ENCODE measurements at places on chromosomes 11 and 22.

- no peak for DNase-seq
Measured at GRCh38 chr11:77522215-77522614, 48.3 kb upstream of the PAK1 start.

DNA sequence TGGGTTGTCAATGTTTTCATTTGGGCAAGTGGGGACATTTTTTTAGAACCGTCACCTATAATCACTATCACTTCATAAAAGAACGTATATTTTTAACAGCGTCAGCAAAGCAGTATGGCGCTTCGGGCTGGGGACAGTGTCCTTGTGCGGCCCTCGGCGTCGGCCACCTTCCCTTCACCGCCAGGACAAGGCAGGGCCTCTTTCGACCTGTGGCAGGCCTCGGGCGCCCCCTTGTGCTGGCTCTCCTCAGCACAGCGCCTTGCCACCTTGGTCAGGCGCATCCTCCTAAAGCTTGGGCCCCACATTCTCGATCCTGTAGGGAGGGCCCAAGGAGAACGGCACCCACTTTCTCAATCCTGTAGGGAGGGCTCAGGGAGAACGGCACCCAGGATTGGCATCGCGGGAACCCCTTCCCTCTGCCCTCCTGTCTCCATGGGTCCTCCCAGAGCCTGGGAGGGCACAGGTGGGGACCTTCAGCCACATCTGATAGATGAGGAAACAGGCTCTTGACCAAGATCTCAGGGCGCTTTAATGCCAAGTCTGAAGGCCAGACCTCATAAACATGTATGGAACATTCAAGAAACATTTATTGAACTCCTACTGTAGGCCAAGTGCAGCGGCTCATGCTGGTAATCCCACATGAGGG is 11.5 kb upstream of the FADD start:
- DNase-seq = peak; percentile 34

DNA sequence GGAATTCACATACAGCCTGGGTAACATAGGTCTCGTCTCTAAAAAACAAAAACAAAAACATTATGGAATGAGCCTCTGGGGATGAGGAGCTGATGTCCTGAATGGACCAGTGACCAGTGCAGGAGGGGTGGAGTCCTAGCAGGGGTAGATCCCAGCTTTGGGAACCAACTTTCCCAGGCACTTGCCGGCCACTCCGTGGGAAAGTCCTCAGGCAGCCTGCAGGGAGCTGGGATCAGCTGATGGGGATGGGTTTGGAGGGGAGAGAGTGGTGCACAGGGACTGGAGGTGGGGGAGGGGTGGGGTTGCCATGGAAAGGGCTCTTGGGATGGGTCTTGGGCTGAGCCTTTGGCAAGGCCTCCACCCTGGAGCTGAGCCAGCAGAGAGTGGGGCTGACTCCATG is 19.1 kb downstream of the MGAT3 start:
- no peak for DNase-seq

- peak; percentile 84 for DNase-seq
Measured at GRCh38 chr11:70203751-70204465, 812 bp downstream of the FADD start.

DNA sequence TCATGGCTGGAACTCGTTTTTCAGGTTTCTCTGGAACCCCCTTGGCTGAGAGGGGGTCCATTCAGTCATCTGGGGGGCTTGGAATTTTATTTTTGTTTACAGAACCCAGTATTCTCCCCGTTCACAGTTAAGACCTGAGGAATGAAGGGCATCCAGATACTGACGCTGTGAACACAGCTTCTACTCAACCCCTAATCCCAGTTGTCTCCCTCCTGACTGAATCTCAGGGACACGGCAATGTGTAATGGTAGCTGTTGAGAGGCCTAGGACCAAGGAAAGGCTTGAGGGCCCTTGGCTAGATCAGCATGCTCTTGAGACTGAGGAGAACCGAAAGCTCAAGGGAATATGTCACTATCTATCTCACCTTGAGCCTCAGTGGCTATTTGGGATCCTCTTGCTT is 113.6 kb downstream of the SWAP70 start:
- DNase-seq = no peak

DNA sequence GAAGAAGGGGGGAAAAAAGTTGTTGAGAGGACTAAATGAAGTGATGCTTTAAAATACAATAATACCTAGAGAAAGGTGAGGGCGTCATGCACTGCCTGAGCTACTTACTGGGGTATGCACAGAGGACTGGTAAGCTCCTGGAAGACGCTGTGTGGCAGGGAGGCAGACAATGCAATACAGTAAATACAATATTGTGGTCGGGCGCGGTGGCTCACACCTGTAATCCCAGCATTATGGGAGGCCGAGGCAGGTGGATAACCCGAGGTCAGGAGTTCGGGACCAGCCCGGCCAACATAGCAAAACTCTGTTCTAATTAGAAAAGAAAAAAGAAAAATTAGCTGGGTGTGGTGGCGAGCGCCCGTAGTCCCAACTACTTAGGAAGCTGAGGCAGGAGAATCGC is 683 bp upstream of the SYTL2 start:
- no peak for DNase-seq

DNA sequence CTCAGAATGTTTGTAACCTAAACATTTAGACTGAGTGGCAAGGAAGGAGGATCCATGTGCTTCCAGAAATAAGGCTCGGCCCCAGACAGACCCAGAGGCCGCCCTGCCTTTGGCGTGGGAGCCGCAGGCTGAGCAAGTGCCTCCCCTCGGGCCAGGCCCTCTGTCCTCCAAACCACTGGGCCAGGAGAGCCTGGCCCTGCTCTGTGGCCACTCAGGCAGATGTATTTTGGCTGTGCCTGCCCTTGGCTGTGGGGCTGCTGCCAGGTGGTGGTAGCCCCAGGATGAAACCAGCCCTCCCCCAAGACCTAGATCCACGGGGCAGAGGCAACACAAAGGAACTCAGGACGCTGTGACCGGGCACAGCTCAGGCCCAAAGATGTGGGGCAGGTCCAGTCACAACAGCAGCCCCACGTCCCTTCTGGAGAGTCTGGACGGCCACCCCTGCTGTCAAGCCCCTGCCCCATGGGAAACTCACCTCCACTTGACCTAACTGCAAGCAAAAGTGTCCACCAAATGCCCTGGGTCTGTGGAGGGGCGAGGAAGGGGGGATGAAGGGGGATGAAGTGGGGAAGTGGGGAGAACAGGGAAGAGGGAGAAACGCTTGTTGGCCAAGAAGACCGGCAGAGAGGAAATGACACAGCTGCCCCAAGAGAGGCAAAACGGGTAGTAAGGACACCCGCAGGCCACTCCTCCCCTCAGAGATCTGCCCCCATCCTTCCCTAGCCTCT is 24.0 kb downstream of the PISD start:
- DNase-seq = no peak

GRCh38 chr22:35840302-35840739 is 122.6 kb downstream of the APOL5 start:
- DNase-seq = peak; percentile 94

DNA sequence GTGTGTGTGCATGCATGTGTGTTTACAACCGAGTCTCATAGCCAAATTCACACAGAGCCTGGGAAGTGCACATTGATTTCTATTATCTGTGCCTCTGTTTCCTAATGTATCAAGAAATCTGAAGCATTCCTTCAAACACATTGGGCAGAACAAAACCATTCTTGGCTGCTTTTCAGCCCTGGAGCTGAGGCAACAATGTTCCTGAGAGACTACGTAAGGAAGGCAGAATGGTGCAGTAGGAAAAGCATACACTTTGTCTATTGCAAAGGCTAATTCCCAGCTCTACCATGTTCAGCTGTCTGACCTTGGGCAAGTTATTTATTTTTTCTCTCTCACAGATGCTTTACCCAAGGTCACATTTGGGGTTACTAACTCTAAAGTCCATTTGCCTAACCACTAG is 575.5 kb downstream of the SOX6 start:
- DNase-seq = no peak

GRCh38 chr11:45473341-45473895 is 187.3 kb upstream of the SYT13 start:
- no peak for DNase-seq

- DNase-seq = no peak
Measured at GRCh38 chr11:57376095-57377090, 4.6 kb downstream of the PRG3 start.

- no peak for DNase-seq
Measured at GRCh38 chr11:127965939-127966668, 621.3 kb downstream of the ETS1 start.

DNA sequence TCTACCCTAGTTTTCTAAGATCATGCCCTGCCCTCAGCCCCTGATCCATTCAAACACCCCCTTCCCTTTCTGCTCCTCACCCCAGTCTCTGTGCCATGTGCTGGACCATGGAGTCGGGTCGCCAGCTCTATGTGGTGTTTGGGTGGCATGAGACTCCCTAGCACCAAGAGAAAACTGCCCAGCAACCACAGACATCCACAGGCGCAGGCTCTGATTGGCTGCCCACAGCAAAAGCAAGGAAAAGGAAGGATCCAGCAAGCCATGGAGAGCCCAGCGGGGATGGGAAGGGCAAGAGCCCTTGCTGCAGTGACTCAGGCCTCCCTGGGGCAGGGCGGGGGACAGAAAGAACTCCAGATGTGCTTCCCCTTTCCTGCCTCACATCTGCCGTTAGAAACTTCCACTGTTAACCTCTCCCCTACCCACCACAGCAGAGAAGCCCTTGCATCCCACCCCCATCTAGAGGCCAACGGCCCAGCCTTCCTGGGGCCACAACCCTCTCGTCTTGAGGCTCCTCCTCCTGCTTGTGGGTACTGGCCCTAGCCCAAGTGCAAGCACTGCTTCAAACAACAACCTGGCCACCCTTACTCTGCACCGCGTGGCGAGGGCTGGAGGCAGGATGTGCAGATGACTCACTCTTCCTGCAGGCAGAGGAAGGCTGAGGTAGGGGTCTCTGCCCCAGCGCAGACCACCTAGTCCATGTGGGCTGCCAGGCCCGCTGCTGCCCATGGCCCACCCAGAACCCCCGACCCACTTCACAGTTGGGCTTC is 9.7 kb upstream of the AHNAK start:
- peak; percentile 95 for DNase-seq

DNA sequence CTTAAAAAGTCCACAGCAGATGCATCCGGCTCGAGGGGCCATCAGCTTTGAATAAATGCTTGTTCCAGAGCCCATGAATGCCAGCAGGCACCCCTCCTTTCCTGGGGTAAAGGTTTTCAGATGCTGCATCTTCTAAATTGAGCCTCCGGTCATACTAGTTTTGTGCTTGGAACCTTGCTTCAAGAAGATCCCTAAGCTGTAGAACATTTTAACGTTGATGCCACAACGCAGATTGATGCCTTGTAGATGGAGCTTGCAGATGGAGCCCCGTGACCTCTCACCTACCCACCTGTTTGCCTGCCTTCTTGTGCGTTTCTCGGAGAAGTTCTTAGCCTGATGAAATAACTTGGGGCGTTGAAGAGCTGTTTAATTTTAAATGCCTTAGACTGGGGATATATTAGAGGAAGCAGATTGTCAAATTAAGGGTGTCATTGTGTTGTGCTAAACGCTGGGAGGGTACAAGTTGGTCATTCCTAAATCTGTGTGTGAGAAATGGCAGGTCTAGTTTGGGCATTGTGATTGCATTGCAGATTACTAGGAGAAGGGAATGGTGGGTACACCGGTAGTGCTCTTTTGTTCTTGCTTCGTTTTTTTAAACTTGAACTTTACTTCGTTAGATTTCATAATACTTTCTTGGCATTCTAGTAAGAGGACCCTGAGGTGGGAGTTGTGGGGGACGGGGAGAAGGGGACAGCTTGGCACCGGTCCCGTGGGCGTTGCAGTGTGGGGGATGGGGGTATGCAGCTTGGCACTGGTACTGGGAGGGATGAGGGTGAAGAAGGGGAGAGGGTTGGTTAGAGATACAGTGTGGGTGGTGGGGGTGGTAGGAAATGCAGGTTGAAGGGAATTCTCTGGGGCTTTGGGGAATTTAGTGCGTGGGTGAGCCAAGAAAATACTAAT is 1.9 kb downstream of the NEAT1 start:
- DNase-seq = peak; percentile 41

DNA sequence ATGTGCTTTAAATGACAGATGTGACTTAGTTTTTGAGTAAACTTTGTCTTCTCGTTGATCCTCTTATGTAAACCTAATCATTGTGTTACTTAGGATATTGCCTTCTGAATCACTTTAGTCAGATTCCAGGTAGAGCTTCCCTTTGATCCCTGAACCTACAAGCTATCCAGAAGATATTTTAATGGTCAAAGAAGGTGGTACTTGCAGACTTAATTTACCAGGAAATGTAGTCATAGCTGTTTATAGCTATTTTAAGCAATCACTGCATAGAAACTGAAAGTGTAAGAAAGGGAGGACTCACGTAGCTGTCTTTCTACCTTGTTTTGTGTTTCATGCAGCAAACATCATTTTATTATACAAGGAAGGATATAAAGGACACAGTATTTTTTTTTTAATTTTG is 189.5 kb downstream of the DDX10 start:
- no peak for DNase-seq

- peak; percentile 31 for DNase-seq
Measured at GRCh38 chr11:67613960-67614715, 7.4 kb downstream of the NDUFV1 start.

DNA sequence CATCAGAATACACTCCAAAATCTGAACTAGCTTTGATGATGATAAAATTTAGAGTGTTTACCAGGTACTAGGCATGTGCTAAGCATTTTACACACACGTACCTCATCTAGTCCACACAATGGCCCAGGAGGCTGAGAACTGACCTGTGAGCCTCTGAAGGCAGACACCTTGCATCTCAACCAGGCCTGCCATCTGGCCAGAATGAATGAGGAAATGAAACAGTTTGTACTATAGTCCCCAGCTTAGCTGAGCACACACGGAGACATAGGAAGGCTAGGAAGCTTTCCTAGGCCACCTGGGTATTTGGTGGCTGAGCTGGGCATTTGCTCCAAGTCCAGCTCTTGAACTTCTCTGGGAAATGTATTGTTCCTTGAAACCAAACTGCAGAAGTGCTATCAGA is 6.9 kb upstream of the SHANK3 start:
- DNase-seq = no peak

GRCh38 chr11:107666911-107667613 is 44.8 kb downstream of the SLN start:
- DNase-seq = no peak

DNA sequence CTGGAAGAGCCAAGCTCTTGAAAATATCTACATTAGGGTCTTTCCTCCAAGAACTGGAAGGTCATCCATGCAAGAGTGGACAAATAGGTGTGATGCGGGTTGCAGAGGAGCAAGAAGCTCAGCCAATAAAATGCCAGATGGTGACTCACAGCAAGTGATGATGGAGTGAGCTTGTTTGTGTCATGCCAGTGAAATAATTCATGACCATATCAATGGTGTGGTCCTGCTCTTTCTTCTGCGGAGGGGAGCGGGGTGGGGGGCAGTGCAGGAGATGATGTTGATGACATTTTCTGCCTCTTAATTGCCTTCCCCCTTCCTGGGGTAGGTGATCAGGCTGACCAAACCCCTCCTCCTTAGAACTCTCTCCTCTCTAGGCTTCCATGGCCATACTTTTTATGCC is 118.5 kb upstream of the TIMP3 start:
- no peak for DNase-seq

DNA sequence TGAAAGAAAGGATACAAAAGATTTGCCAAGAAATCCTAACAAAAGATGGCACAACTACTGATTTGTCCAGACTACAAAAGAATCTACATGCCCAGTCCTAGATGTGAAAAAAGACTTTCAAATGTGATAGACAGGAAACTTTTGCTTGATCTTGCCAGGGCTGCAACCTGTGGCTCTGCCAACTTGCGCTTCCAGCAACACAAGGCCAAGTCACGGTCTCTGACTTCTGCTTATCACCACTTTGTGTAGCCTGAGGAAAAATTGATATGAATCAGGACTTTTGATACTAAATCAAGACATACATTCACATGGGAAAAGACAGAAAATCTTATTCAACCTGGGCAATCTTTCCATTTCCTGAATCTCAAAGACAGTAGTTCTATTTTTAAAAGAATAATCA is 366.0 kb downstream of the RAB38 start:
- DNase-seq = no peak

GRCh38 chr11:114762408-114762807 is 84.1 kb downstream of the NXPE2 start:
- DNase-seq = peak; percentile 54

All from ACHN (cell line).